ENCODE measurements at places on chromosomes 6 and 20.
A peak's percentile ranks its signal among the peaks of the same experiment; 100 is the strongest.

DNA sequence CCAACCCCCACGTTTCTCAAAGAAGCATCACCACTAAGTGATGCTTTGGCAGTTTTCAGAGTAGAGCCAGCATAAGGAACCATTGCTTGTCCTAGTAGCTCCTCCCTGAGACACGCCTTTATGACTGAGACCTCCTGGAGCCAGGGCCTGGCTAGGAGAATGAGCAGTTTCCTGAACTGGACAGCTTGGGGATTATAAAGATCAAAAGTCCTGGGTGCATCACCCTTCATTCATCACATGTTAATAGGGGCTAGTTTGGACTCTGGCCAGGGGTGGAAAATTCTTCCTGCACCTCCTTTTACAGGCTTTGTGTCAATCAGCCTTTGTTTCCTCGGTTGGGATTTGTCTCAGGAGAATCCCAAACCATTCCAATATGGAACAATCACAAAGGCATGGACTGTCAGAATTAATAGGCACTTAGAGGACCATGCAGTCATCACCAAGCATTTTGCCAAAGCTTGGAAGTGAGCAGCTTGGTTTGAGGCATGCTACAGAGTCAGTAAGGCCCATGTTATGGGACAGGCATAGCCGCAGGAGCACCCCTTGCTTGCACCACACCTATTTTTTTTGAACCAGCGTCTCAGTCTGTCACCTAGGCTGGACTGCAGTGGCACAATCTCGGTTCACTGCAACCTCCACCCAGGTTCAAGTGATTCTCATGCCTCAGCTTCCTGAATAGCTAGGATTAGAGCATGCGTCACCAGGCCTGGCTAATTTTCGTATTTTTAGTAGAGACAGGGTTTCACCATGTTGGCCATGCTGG lies 64.9 kb upstream of the TGM3 start:
- peak; percentile 44 for DNase-seq

- DNase-seq: no peak
Observed at GRCh38 chr20:59608396-59608795, 4.1 kb downstream of the PHACTR3 start.

GRCh38 chr20:49284818-49285217 lies 7.0 kb upstream of the ZNFX1 start:
- DNase-seq: no peak

DNA sequence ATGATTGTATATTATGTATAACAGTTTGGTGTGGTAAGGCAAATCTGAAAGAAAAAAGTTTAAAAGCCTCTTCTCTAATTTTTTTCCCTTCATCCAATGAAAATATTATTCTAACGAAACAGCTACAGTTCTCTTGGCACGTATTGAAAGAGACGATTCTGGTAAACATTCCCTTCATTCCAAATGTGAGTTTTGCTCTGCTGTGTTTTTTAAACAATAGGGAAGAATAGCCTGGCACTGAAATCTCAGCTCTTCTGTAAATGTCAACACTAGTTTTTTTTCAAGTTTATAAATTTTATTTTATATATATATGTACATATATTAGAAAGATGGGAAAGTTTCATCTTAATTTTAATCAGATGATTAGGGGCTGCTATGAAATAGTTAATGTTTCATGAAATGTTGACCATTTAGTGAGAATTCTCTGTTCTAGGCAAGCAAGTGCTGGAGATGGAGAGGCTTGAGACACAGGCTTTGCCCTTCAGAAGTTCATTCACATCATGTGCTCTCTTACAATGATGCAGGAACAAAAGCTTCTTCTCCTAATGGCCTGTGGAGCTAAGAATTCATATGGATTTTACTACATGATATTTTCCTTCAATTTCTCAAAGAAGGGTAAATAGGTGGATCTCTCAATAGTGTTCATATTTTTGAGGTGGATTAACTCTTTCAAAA lies 4.1 kb downstream of the PAQR8 start:
- no peak for DNase-seq

GRCh38 chr6:31403283-31404060 lies at the start of gene MICA:
Gene MICA, plus strand, starts transcription at chr6:31403595. Its CDS starts 38 bp downstream, at chr6:31403633.
- peak; percentile 96 for DNase-seq

DNA sequence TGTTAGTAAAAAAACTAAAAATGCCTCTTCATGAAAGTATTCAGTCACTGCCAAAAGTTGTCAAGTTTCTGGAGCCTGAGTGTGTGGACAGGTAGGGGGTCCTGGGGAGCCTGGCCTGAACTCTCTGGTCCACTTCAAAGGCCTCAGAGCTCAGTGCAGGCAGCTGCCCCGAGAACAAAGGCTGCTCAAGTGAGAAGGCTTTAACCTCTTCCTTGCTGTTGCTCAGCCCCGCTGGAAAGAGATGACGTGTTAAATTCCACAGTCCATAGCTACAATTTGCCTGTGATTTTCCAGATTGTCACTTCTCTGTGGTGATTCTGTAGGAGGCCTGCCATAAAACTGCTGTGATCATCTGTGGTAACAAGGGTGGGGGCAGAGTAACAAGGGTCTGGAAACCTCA lies 96.9 kb downstream of the FAM120B start:
- peak; percentile 19 for DNase-seq

GRCh38 chr6:85685713-85686112 lies 43.0 kb upstream of the SYNCRIP start:
- DNase-seq: no peak

DNA sequence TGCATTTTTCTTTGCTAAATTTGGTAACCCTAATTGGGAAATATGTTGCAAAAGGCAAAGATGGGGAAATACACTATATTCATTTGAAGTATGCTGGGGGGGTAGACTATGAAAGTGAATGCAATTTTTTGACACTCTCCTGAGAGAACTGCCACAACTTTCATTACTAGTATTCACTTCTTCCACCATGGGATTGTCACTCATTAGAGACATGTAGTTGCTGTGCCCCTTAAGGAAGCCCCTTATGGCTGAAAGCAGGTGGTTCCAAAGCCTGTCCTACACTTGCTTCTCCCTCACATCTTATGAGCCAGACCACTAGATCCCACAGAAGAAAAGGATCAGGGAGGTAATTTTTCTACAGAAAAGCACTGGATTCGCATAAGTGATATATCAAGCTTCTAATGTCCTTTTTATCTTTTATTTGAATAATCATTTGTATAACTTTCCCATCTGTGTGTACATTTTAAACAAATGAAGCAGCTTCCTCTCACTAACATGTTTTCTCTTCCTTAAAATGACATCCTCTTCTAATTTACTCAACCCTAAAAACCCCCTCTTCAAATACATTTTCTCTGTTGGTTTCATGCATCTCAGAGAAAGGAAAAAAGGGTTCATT lies 83.8 kb downstream of the GCLC start:
- DNase-seq: no peak

GRCh38 chr6:163708466-163708865 lies 293.9 kb downstream of the QKI start:
- DNase-seq: no peak

DNA sequence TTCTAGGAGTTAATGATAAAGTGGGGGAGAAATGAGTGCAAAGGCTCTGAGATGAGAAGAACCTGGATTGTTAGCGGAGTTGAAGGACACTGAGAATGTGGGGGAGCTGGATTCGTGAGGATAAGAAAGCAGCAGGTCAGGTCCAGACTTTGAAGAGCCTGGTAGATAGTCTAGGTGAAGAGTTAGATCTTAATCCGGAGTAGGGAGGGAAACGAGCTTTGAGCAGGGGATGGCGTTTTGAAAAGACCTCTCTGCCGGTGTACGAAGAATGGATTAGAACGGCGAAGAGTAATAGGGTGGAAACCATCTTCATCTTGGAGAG lies 487 bp upstream of the PHF20 start:
- DNase-seq: no peak

All from epithelial cell of esophagus (primary cell).